Testis (tissue), 5 donors: ENCODE measurements at places on chromosomes 1 and 21. TPM values are rescaled to one million over a fixed set of nuclear protein-coding genes. Genes with fewer than 3 reads are reported as not detected.
A peak's percentile ranks its signal among the peaks of the same experiment; 100 is the strongest.

The ZDHHC18 gene
- 30.7 TPM for total RNA-seq

DNA sequence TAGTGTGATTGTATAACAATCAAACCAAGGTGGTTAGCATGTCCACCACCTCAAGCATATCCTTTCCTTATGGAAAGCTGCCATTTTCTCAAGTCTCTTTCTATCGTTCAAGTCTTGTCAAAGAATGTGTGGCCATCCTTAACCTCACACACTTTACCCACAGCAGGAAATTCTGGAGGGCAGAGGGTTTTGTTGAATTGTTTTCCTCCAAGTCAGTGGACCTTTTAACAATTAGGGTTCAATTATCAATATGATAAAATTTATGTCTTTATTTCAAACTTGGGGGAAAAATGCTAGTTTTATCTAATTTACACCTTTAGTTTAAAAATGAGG, 14.2 kb upstream of the PTPRC start:
- DNase-seq, result no peak

DNA sequence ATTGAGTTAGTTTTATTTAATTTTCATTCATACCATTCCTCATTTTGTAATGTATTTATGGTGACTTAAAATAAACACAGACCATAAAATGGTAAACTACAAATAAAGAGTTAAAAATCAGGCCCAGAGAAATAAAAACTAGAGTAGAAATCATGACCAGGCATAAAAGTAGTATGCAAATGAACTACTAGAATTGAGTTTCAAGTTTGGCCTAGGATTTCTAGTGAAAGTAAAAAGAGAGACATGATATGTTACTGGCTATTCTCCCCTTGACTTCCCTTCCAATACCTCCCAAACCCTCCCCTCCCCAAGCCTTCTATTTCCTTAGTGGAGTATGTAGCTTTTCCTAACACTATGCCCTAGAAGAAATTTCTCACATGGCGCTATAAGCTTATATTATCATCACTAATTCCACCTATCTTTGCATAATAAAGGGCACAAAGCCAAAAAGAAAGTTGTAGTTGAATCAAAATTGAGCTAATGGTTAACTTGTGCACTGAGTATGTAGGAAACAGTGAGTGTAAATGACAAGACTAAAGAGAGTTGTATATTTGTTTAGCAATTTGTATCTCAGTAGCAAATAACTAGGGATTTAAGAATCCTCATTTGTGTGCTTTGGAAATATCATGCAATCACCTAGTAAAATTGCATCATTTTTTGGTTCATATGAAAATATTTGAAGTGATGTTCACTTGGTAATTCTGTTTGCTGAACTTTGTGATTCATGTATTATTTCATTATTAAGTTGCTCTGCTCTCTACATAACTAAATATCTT, 29.7 kb upstream of the CDC14A start:
- DNase-seq, result no peak

- DNase-seq, result peak; percentile 75
Measured at GRCh38 chr21:41610042-41610839, 102.3 kb upstream of the TMPRSS2 start.

- no peak for DNase-seq
Measured at GRCh38 chr1:228321895-228322294, 84.7 kb downstream of the TRIM11 start.

GRCh38 chr1:222045786-222046185, 303.9 kb upstream of the DUSP10 start:
- DNase-seq, result no peak

DNA sequence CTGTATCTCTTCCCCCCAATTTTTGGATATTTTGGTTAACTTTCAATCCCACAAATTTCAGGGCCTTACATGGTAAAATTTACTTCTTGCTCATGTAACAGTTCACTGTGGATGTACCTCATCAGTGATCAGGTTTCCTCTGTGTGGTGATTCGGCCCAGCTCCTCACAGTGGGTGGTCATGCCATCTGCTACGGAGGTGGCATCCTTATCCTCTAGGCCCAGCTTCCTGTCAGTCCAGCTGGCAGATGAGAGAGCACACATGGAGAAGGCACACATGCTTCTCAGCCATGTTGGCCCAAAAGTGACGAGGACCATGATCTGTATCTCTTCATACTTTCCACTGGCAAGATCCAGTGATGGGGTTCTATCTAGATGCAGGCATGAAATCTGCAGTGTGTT, 27.2 kb downstream of the PCBP3 start:
- no peak for DNase-seq

DNA sequence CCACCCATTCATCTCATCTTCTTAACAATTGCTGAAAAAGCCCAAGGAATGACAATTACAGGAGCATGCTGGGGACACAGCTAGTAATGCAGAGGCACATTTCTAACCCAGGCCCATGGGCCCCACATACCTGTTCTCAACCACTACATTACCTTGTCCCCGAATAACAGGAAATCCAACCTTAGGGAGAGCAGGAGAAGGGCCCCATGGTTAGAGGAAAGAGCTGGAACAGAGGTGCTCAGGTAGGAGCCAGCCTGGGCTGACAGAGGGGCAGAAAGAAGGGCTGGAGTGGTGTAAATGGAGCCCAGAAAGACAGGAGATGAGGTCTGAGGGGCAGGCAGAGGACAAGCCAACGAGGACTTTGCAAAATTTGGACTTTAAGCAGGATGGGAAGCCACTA, 11.4 kb upstream of the S100A8 start:
- no peak for DNase-seq

GRCh38 chr21:43188592-43189210, 19.9 kb downstream of the CRYAA start:
- DNase-seq, result peak; percentile 73

DNA sequence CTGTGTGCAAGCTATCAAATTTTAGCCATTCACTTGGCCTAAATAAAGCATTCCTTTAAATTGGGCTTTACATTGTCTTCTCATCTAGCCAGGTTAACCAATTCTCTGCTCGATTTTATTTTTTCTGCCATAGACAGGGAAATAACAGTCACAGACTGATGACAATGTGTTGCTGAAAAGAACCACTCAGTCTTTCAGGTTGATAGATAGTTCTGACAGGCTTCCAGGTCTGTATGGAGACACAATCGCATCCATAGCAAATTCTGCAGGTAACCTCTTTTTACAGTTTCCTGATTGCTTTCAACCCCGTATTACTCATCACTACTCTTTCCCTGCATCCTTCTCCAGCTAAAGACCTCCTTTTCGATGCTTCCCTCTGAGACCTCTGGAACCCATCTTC, 198.0 kb downstream of the KCNH1 start:
- DNase-seq, result no peak

GRCh38 chr1:31955917-31956736, 18.0 kb upstream of the PTP4A2 start:
- DNase-seq, result peak; percentile 86

DNA sequence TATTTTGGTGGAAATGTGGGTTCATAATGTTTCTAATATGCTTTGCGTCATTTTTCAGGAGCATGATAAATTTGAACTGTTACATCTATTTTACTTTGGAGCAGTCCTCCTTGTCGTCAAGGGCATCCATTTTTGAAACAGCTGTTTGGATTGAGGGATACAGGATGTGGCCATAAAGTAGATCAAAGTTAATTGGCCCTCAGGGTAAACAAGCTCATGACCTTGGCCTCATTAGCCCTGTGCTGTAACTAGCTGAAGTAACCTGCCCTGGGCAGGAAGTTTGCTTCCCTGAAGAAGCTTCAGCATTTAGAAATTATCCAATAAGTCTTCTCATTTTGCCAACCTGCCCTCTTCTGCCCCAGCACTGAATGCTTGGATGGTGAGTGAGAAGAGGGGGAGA, 24.8 kb upstream of the RGL1 start:
- no peak for DNase-seq

GRCh38 chr1:222909586-222909985, 94.7 kb downstream of the DISP1 start:
- no peak for DNase-seq

GRCh38 chr1:192735298-192735915, 73.4 kb upstream of the RGS2 start:
- no peak for DNase-seq

The CHD5 gene
- total RNA-seq, result 63.1 TPM

DNA sequence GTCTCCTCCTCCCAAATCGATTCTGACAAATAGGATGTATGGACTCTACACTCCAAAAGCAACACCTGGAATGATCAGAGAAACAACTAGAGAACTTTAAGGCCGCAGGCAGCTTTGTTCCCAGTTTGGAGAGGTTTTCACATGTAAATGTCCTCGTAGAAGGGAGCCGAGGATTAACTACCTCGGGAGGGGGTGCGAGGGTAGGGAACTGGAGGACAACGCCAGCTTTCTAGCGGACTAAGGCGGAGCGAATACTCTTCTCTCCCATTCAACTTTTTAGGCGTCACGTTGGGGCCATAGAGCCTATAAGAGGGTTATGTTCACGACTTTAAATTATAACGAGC, 1.2 kb downstream of the SCAF4 start:
- DNase-seq, result peak; percentile 40

The MAP10 gene
- total RNA-seq, result 9.1 TPM

- no peak for DNase-seq
Measured at GRCh38 chr1:222623458-222623857, 5.6 kb downstream of the MIA3 start.

The RHEX gene
- 2.4 TPM for total RNA-seq

DNA sequence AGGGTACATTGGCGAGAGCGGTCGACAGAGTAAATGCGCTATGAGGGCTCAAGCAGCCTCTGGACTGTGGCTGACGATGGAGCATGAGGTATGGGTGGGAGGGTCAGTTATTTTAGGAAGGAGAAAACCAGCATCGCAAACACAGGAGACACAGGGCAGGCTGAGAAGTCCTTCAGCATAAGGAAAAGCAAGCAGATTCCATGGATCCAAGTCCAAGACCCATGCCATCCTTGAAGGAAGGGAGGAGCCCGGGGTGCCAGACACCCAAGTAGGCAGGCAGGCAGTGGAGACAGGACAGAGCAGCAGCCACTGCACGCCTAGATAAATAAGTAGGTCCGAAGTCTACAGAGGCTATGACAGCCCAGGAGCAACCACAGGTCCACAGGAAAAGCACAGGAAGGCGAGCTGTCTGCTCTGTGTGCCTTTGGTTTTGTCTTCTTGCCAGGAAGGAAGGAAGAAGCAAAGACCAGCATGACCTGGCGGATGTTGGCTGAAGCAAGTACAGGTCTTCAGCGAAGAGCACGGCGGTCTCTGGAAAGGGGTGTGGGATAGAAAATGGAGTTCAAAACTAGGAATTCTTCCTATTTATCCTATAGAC, 76.4 kb upstream of the SLC45A1 start:
- no peak for DNase-seq

The FGR gene
- total RNA-seq, result 10.2 TPM

- no peak for DNase-seq
Measured at GRCh38 chr1:155352631-155353030, 31.9 kb downstream of the RUSC1 start.

DNA sequence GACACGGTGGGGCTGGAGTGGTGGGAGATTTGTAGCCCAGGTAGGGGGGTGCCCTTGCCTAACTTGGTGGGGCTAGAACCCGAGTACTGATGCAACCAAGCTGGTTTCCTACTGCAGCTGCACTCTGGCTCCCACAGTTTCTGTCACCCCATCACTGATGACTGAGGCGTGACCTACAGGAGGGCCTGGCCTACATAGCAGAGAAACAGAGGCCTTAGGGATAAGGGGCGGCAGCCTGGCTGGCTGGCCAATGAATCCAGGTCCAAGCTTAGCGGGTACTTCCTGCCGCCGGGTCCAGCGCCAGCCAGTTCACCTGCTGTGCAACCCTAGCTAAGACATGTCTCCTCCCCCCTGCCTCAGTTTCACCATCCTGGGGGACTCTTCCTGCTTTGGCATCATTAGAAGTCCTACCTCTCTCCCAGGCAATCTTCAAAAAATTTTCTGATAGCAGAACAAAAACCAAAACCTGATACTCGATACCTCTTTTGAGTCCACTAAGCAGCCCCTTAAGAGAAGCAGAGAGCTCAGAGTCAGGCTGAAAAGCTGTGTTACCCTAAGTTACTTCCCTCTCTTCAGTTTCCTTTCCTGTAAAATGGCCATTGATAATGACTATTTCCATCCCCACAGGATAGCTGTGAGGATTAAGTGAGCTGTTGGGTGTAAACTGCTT, 27.3 kb upstream of the RNF19B start:
- DNase-seq, result no peak

DNA sequence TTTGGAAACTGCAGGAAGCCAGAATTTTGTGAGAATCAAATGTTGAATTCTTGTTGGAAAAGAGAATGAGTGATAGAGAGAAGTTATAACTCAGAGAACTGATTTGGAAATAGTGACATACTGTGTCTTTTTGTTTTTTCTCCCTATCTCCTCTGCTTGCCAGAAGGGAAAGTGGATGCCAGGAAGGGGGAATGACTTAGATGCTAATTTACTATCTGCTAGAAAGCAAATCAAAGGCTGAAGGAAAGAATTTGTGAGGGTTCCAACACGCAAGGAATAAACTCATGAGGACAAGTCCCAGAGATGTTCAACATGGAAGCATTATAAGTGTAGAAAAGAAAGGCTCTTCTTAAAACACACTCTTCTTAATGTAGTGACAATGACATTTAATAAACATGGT, 20.5 kb upstream of the LRRC39 start:
- no peak for DNase-seq

The FCRL2 gene
- total RNA-seq, result 0.16 TPM

The BRDT gene
- total RNA-seq, result 70.8 TPM

- no peak for DNase-seq
Measured at GRCh38 chr1:168372307-168372706, 91.6 kb downstream of the TBX19 start.

The SFN gene
- 0.31 TPM for total RNA-seq

- no peak for DNase-seq
Measured at GRCh38 chr1:161379071-161379470, 11.4 kb upstream of the CFAP126 start.

DNA sequence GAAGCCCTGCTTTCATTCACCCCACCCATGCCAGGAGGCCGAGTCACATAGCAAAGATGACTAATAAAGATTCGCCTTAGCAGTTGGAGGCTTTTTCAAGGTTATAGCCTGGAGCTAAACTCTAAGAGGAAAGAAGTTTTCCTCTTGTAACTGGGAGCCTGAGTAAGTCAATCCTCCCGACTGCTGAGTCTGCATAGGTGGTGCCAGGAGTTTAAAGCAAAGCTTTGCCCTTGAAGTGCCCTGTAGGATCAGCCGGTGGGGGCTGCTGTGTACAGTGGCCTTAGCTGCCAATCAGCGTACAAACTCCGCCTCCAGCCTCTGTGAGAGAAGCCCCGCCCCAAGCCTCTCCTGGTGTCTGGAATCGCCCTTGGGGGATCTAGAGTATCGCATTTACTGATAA, 147.5 kb upstream of the SPATA6 start:
- DNase-seq, result peak; percentile 40

The NPPB gene
- total RNA-seq, result not detected

The ALDH4A1 gene
- 10.6 TPM for total RNA-seq

The NEGR1 gene
- total RNA-seq, result 2.9 TPM

The SHISA4 gene
- total RNA-seq, result 48.0 TPM

DNA sequence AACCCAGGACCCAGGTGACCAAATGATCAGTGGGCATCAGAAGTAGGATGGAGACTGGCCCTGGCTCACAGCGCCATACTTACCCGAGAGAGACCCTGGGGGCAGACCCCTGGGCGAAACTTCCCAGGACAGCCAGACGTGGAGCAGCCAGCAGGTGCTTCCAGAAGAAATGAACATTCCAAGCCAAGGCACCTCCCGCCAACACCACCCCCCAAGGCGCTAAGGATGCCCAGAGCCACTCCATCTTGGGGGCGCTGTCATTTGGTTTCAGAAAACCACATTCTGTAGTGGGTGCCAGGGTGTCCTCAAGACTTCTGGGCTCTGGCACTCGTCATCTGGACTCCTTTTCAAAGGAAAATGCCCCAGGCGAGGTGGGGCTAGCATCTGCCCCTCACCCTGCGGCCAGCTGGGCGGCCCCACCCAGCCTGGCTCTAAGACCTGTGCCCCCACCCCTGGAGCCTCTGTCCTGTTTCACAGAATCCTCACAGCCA, 98.8 kb downstream of the RIPK4 start:
- DNase-seq, result no peak

The TTLL10 gene
- 20.4 TPM for total RNA-seq
